ENCODE measurements at places on chromosomes 2 and 18. TPM values are rescaled to one million over a fixed set of nuclear protein-coding genes. Genes with fewer than 3 reads are reported as not detected.

IL36A gene
- not detected for total RNA-seq

LOXHD1 gene
- not detected for total RNA-seq

ASAP2 gene
- total RNA-seq: 32.4 TPM

IHH gene
- 0.83 TPM for total RNA-seq

MC4R gene
- 0.41 TPM for total RNA-seq

SLC4A5 gene
- total RNA-seq: 6.7 TPM

NEUROD1 gene
- not detected for total RNA-seq

SLC30A3 gene
- 2.1 TPM for total RNA-seq

FAM228A gene
- 3.1 TPM for total RNA-seq

TTC21B gene
- total RNA-seq: 79.2 TPM

EIF2AK3 gene
- 15.3 TPM for total RNA-seq

ITGB6 gene
- 0.59 TPM for total RNA-seq

SERPINB11 gene
- total RNA-seq: not detected

HOXD8 gene
- 46.2 TPM for total RNA-seq

CRYGA gene
- total RNA-seq: not detected

RAPGEF4 gene
- total RNA-seq: 16.1 TPM

MATN3 gene
- total RNA-seq: 1.3 TPM

CDH7 gene
- not detected for total RNA-seq

EFEMP1 gene
- 205 TPM for total RNA-seq

EDAR gene
- total RNA-seq: 0.62 TPM

B4GALT6 gene
- total RNA-seq: 5.8 TPM

PLCL1 gene
- 32.5 TPM for total RNA-seq

MGAT4A gene
- total RNA-seq: 25.9 TPM

DLX1 gene
- not detected for total RNA-seq

INHBB gene
- 18.1 TPM for total RNA-seq

YWHAQ gene
- total RNA-seq: 266 TPM

FECH gene
- total RNA-seq: 137 TPM

ZNG1B gene
- 36.0 TPM for total RNA-seq

SLC38A11 gene
- total RNA-seq: under 0.01 TPM

RGPD3 gene
- 1.5 TPM for total RNA-seq

ARHGEF33 gene
- total RNA-seq: 0.88 TPM

EPB41L3 gene
- 31.5 TPM for total RNA-seq

MTLN gene
- total RNA-seq: 18.2 TPM

NYAP2 gene
- not detected for total RNA-seq

TCF23 gene
- total RNA-seq: 32.5 TPM

SPDYA gene
- total RNA-seq: not detected

PPP1R1C gene
- not detected for total RNA-seq

POTEF gene
- total RNA-seq: not detected

C2orf72 gene
- not detected for total RNA-seq

AGAP1 gene
- total RNA-seq: 5.3 TPM

VIT gene
- 6.2 TPM for total RNA-seq

RPRM gene
- not detected for total RNA-seq

COLEC11 gene
- not detected for total RNA-seq

CHRNG gene
- total RNA-seq: not detected

TLX2 gene
- 0.55 TPM for total RNA-seq

ST8SIA3 gene
- not detected for total RNA-seq

CFC1 gene
- not detected for total RNA-seq
